ELR (cell line): ENCODE measurements at places on chromosomes 5 and 9.

DNA sequence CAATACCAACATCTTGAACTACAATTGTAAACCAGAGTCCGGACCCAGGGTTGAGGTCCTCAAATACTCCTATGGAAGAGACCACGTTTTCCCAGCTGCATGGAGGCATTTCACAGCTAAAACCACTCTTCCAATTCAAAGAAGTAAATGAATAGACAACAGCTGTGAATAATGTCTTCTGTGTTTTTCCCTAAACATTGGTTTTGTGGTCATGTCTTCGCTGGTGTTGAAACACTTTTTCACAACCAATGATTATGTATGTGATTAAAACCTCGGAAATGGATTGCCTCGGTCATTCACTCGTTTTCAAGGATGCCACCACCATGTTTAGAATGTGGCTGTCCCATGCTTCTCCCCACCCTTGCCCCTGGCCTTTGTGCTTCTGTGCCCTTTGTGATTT is 9.4 kb upstream of the TENT4A start:
- DNase-seq, result peak; percentile 40

GRCh38 chr5:169421677-169422076 is 120.7 kb upstream of the SLIT3 start:
- peak; percentile 34 for DNase-seq

- DNase-seq, result no peak
Measured at GRCh38 chr5:107590686-107591085, 80.1 kb downstream of the EFNA5 start.

DNA sequence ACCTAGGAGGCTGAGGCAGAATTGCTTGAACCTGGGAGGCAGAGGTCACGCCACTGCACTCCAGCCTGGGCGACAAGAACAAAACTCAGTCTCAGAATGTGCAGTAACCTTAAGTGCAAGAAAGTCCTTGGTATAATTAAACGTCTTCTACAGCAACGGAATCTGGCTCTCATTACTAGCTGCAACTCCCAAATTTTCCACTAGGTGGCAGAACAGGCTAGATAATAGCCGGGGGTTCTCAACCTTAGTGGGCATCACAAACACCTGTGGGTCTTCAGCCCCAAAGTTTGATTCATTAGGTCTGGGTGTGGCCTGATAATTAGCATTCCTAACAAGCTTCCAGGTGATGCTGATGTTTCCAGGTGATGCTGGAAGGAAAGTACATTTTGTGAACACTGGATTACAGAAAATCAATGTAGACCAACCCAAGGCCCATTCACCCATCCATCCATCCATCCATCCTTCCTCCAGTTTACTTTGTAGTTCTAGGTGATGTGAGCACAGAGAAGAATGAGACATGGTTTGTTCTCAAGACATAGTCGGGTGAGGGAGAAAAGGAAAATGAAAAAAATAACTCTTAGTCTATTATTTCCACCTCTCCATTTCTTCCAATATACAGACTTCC is 37.3 kb downstream of the FBXW2 start:
- DNase-seq, result peak; percentile 66

GRCh38 chr9:89806371-89807100 is 201.7 kb downstream of the GADD45G start:
- DNase-seq, result no peak

GRCh38 chr5:56301069-56301468 is 67.9 kb upstream of the ANKRD55 start:
- peak; percentile 42 for DNase-seq

DNA sequence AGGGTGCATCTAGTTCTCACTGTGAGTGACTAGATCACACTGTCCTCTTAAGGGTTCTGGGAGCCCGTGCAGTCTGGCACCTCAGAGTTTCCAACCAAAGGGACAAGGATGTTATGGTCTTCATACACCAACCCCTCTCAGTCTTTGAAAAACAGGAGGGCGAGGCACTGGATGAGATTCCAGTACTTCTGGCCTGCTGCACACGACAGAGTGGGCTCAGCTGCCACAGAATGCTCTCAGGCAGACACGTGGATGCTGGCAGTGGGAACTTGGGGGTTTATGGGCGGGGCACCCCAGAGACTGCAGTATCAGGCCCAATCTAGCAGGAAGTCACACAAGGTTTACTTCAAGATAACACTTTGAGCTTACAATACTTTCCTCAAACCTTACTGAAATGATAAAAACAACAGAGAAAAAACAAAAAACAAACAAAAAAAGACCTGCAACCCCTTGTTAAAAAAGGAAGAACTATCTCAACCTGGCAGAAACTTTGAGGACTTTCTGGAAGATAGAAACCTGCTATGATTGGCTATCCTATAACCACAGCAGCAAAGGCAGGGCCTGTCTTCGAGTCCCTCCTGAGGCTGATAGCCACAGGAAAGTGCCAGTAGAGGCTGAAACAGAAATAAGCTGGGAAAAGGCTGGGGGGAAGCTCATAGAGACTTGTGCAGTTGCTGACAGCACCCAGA is 28.3 kb upstream of the TGFBR1 start:
- DNase-seq, result no peak

DNA sequence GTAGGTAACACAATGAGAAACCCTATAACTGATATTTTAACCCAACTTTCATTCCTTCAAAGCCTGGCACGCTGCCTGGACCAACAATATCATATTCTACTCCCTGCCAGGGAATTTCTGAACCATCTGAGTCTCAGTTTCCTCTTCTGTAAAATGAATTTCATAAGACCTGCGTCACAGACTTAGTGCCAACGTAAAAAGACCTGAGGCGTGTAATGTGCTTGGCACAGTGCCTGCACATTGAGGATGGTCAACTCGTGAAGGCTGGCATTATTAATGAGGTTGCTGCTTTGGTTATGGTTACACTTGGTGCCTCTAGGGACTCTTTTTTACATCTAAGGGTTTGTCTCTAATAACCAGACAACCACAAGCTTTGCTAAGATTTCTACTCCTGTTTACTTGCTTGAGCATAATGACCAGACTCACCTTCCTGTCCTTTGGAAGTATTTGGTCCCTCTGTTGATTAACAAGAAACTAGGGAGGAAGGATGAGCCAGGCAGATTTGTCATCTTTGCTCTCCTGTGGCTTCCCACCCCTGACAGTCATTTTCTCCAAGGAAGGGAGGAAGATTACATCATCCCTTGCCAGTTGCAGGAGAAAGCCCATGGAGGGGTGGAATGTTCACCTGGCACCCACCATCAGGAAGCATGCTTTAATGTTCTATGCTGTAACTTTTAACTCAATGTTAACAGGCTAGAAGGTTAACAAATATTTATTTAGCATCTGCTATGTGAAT is 79.0 kb downstream of the PAPPA start:
- DNase-seq, result peak; percentile 72

GRCh38 chr9:126612813-126613641 is 701 bp upstream of the LMX1B start:
- no peak for DNase-seq

GRCh38 chr5:29001666-29002065 is 1963.3 kb upstream of the CDH9 start:
- no peak for DNase-seq

GRCh38 chr5:56833325-56833724 is 18.0 kb downstream of the MAP3K1 start:
- no peak for DNase-seq

GRCh38 chr9:133711428-133712220 is 26.5 kb downstream of the SARDH start:
- DNase-seq, result peak; percentile 93

DNA sequence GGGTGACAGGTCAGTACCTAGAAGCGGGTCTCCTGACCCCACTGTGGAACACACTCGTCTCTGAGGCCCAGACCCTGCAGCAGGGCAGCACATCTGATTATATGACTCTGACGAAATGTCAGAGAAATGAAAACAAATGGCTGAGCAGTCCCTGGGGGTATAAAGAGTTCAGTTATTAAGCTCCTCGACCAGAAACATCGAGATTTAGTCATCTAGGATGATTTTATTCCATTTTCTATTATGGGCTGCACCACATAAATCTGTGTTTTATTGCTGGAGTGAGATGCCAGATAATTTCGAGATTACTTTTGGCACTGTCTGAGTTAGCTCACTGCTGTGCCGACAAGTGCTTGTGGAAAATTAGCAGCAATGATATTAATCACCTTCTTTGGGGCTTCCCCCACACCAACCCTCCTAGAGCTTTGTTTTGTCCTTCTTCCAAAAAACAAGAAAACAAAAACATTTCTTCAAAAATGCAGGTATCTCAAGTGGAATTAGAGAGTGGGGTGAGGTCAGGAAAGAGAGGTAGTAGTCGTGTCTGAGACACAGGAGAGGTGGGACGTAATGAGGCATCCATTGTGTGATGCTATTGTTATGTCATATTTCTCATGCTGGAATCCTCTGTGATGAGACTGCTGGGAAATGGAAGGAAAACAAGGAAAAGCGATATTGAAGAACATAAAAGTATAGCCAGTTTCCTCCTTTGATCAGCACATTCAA is 495.5 kb downstream of the DMAC1 start:
- DNase-seq, result no peak

- DNase-seq, result no peak
Measured at GRCh38 chr5:150557509-150557872, 49.6 kb downstream of the NDST1 start.

DNA sequence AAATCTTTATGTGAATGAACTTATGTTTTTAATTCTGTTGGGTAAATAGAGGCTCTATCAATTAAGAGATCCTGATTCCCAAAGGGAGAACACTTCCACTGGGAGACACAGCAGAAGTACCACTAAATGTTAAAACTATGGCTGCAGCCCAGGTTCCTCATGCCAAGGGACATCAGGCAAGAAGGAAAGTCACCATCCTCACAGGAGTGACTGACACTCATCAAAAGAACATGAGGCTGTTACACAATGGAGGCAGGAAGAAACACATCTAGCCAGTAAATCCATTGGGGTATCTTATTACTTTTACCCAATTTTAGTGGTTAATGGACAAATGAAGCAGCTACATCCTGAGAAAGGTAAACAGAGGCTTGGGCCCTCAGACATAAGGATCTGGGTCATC is 94.4 kb downstream of the MAPKAP1 start:
- no peak for DNase-seq

GRCh38 chr5:162410365-162410764 is 342.8 kb downstream of the GABRG2 start:
- DNase-seq, result no peak

GRCh38 chr9:92749934-92750315 is 14.7 kb downstream of the BICD2 start:
- no peak for DNase-seq

DNA sequence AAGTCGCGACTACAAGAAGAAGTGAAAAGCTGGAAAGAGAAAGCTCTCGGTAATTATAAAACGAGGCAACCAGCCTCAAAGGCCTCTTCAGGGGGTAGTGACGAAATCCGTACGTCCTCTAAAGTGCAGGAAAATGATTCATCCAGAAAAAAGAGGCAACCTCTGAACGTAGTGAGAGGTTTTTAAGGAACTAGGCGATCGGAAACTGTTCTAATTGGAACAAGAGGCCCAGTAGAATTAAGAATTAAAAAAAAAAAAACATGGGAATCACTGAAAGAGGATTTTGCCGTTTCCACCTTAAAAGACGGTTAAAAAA is 1.0 kb downstream of the CSNK1A1 start:
- peak; percentile 77 for DNase-seq

DNA sequence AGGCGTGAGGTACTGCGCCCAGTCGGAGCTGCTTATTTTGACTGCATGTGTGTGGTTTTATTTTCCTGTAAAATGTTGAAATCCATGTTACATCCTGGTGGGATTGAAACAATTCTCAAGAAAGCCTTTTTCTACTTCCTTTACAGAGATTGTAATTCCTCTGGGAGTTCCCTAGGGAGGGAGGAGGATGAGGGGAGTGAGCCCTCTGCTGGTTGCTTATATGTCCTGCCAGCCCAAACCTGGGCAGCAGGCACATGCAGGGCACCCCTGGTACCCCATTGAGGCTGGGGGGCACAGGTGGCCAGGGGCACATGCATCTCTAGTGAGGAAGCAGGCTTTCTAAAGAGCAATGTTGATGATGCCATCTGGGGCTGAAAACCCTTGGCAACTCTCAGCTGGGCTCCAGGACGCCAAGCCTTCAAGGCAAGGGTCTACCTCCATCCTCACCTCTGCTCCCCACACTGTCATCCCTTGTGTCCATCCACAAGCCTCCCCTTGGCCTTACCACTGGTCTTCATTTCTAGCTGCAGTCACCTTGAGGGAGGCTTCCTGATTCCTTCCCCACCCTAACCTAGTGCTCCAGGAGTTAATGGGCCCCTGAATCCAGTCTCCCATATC is 84.7 kb upstream of the TNFSF8 start:
- peak; percentile 82 for DNase-seq

DNA sequence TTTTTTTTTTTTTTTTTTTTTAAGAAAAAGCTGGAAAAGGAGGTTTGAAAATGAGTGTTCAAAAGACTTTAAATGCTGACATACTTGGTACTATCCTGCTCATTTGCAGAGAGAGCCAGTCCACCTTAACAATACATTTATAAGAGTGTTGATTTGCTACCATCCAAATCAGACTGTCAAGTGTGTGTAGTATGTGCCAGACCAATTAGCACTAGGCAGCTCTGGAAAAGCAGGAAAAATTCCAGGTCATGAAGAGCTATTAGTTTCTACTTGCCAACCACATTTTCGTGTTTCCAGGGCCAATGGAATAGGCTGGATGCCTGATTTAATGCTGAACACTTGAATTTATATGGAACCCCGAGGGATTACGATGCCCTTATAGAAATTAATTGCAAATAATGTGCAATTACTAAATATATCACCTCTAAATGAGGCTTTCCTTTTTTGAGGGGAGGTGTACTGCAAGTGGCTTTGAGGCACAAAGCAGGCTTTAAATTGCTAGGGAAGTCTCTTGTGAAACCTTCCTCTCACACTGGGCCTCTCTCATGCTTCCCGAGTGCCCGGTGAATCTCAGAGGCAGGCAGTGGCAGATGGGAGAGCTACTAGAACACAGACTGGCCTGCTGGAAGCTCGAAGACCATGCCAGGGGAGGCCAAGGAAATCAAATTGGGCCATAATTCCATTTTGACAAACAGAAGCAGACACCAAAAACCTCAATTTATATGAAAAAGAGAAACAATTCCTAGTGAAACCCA is 178.7 kb downstream of the PPP2R2B start:
- DNase-seq, result no peak

- DNase-seq, result peak; percentile 12
Measured at GRCh38 chr9:105760053-105760452, 65.7 kb downstream of the TMEM38B start.

DNA sequence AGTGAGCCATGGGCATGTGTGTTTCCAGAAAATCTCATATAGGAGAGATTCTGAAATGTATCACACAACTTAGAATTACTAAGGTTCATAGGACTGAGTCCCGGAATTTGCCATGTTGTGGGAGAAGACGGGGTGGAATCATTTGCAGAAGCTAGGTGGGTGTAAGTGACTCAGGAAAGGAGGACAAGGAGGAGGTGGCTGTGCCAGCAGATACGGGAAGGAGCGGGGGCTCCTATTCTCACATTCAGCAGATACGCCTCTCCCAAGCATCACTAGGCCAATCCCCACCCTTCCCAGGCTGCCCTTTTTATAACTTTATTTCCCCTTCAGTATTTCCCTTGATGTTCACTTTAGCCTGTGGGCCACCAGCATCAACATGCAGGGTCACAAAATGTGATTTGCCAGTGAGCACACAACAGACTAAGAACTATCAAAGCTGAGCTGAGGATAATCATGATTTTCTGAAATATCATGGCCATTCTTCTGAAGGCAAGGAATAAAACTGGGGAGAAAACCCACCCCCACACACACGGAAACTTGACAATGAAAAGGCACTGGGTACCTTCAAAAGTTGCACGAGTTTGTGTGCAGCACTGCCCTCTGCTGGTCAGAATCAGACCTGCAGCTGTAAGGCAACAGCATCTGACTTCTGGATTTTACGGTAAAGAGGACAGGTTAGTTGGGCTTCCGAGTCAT is 133.2 kb downstream of the MTX3 start:
- peak; percentile 63 for DNase-seq
